HCT116 (cell line): ENCODE measurements at places on chromosomes 12 and 14. TPM values are rescaled to one million over a fixed set of nuclear protein-coding genes. Genes with fewer than 3 reads are reported as not detected.

HELB gene
- 9.3 TPM for total RNA-seq

DNA sequence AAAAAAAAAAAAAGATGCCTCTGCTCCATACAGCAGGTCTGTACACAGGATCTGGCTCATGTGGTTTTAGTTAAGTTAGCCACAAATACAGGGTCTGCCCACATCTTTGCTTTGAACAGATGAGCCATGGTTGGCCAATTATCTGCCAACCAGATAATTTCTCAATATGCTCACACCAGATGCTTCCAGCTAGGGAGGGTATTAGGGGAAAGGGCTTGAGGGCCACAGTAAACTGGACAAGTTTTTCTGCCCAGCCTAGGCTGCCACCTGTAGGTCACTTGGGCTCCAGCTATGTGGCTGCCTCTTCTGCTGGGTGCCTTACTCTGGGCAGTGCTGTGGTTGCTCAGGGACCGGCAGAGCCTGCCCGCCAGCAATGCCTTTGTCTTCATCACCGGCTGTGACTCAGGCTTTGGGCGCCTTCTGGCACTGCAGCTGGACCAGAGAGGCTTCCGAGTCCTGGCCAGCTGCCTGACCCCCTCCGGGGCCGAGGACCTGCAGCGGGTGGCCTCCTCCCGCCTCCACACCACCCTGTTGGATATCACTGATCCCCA lies 776 bp downstream of the RDH5 start:
- peak; percentile 66 for DNase-seq

HCAR2 gene
- not detected for total RNA-seq

MAP3K9 gene
- total RNA-seq, result 11.7 TPM

GRCh38 chr14:32038876-32039275 lies 38.2 kb upstream of the ARHGAP5 start:
- no peak for DNase-seq

METAP2 gene
- total RNA-seq, result 127 TPM

- DNase-seq, result no peak
These were observed 81.1 kb downstream of the ESR2 start for GRCh38 chr14:64213086-64213485.

GRCh38 chr14:51547260-51547659 lies 104.5 kb upstream of the FRMD6 start:
- DNase-seq, result peak; percentile 68

DHRS4L2 gene
- total RNA-seq, result 18.6 TPM

DNA sequence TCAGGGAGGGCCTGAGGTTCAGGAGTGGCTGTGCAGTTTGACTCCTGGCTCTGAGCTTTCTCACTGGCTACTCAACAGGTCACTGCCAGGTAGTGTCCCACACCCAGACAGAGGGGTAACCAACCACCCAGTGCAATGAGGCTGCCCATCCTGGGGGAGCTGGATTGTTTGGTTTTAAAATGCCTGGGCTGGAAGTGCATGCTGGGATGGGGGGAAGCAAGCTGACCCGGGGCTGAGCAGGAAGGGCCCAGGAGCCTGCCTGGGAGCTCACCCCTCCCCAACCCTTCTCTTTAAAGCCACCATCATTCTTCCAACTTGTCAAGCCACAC lies 12.6 kb upstream of the ABHD12B start:
- no peak for DNase-seq

DNA sequence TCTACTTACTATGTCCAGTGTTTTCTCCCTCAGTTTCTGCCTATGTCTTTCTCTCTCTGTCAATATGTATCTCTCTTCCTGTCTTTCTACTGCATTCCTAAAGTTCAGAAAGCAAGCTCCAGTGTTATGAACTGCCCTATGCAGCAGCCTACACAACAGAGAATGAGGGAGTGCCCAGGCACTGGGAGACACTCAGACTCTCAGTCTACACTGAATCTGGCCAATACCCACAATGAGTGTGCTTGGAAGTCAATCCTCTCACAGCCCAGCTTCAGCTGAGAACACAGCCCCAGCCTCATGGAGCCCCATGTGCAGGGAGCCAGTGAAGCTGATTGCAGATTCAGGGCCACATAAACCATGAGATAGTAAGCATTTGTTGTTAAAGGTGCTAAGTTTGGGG lies 128.7 kb downstream of the ALG10 start:
- no peak for DNase-seq

- no peak for DNase-seq
These were observed 24.6 kb upstream of the AICDA start for GRCh38 chr12:8637244-8637643.

GRCh38 chr12:106068296-106068695 lies 70.5 kb downstream of the NUAK1 start:
- no peak for DNase-seq

DNA sequence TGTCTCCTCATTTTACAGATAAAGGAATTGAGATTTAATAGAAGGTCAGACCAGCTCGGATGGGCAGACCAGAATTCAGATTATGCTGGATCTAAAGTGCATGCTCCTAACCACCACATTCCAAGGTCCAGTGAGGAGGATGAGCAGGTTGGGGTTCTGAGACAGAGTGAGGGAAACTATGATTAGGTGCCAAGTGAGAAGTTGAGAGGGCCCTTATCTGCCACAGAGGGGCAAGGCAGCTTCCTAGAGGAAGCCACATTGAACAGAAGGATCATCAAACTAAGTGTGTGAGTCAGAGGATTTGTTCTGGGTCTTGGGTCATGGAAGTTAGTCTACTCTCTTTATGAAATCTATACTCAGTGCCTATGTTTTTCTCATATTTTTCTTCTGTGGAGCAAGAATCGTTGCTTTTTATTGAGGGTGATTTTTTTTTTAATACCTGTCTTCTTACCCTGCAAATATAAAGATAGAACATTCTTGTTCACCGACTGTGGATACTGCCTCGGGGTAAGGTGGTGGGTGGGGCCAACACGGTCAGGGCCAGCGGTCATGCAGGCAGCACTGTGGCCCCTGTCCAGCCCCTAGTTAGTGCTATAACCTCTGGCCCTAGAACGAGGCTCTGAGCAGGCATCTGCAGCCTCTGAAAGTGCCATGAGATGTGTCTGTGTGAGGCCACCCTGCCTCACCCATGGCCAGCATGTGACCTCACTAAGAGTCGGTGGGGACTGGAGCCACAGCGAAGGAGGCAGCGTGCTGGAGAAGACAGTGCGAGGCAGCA lies 55.6 kb upstream of the PTHLH start:
- DNase-seq, result no peak

- no peak for DNase-seq
These were observed 29.8 kb downstream of the OR10P1 start for GRCh38 chr12:55666508-55666907.

- DNase-seq, result no peak
These were observed 353.2 kb upstream of the ATP2B1 start for GRCh38 chr12:90061809-90062208.

DNA sequence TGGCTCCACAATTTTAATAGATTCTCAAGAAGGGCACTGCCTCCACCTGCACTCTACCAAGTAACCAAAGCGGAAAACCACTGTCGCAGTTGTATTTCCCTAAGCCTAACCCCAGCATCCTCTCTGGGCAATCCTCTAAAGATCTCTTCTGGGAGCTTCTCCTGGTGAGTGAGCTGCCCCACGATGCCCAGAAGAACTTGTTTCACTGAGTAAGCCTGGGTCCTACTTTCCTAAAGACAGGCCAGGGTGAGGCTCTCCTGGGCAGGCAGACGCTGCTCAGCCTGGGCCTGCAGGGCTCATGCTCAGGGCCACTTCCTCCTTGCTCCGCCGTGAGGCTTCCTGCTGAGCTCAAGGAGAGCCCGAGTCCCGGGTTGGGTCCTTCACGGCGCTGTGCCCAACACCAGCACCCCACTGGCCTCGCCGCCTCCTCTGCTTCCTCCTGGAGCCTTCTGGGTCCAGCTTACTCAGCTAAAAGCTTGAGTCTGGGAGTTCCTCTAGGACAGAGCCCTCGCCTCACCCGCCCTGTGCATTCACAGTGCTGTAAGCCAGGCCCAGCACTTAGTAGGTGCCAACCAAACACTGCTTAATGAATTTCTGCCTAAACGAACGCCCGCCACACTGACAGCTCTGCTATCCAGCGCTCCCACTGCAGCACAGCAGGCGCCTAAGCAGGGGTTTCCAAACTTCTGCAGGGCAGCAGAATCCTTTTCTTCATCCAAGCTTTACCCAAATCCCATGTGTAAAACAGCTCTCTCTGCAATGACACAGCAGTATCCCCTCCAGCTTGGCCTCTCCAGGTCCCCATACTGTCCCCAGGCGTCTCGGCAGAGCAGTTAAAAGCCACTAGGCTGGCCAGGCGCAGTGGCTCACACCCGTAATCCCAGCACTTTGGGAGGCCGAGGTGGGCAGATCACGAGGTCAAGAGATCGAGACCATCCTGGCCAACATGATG lies 5.7 kb downstream of the RAB35 start:
- no peak for DNase-seq

DNA sequence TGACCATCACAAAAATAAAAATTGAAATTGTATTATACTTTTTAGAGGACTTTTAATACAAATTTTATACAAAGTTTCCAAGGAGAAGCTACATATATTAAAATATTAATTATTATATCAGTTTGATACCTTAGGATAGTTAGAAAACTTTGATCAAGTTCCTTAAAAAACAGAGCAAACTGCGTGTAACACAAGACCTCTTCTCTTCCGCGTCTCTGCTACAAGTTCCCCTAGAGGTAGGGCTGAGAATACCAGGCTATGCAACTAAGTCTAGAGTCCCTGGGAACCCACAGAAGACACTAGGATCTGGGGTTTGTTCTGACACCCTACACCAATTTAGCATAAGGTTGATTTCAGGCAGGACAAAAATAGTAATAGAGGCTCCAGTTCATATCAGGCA lies 319.0 kb downstream of the FOXG1 start:
- DNase-seq, result no peak
